ENCODE measurements at places on chromosomes 3 and 15. TPM values are rescaled to one million over a fixed set of nuclear protein-coding genes. Genes with fewer than 3 reads are reported as not detected.

TNNC1 gene
- polyA plus RNA-seq, result 23.6 TPM

UBA7 gene
- 15.6 TPM for polyA plus RNA-seq

GRCh38 chr3:196969660-196970546, 1.3 kb upstream of the PIGZ start:
- no peaks in the 10 kb centered on the region for H3K27me3 ChIP-seq
- H3K27ac ChIP-seq, result peak overlapping the region; percentile 83
- H3K4me3 ChIP-seq, result peak overlapping the region; percentile 77

DNA sequence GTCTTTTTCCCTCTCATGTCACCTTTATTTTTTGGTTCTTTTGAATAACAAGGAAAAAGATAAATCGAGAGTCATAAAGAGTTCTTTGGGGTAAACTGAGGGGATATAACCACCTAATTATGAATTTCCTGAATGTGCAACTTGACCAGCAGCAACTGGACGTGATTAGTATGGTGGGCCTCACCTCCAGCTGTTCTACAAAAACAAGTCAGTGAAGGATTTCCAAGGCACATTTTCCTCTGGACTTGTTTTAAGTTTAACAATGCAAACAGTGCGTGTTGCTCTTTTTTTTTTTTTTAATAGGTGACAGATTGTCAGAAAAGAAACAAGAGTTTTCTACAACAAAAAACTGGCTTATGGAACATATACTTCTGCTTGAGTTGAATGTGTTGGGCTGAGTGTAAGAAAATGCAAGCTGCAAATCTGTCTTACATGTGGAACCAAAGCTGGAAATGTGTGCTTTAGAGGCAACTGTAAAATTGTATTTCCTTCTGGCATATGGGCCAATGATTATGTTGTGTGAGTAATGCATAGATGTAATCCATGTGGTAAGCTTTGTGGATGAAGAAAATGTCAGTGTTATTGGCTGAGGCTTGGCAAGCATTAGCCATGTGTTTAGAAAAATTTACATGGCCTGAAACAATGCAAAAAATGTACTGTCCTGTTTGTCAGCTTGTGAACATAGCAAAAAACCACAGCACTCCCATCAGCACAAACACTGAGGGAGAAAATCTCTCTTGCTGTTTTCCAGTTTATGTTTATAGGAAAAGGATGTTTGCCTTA, 44.5 kb upstream of the FNDC3B start:
- no peak overlapping the region for H3K4me3 ChIP-seq
- no peak overlapping the region for H3K27ac ChIP-seq
- H3K4me1 ChIP-seq, result no peaks in the 10 kb centered on the region
- H3K36me3 ChIP-seq, result no peaks in the 10 kb centered on the region
- no peaks in the 10 kb centered on the region for H3K27me3 ChIP-seq

MYO5C gene
- polyA plus RNA-seq, result 16.5 TPM

GRCh38 chr15:89912674-89913396, at the start of gene ARPIN:
Gene ARPIN (minus strand): TSS chr15:89912952. CDS start chr15:89912835, 117 bp downstream.
- peak; percentile 82 for DNase-seq
- peaks cover 22% of the 10 kb centered on the region for H3K36me3 ChIP-seq
- H3K27ac ChIP-seq, result peak within 1 kb of the TSS; percentile 89
- H3K27me3 ChIP-seq, result no peaks in the 10 kb centered on the region
- peaks cover 26% of the 10 kb centered on the region for H3K4me1 ChIP-seq

GRCh38 chr3:160981217-160981938, 123.8 kb downstream of the B3GALNT1 start:
- no peak for DNase-seq
- H3K27ac ChIP-seq, result peak overlapping the region; percentile 13
- H3K36me3 ChIP-seq, result no peaks in the 10 kb centered on the region
- no peak overlapping the region for H3K4me3 ChIP-seq

FOXB1 gene
- polyA plus RNA-seq, result 0.09 TPM

- no peak overlapping the region for H3K27ac ChIP-seq
- H3K4me3 ChIP-seq, result no peak overlapping the region
- no peaks in the 10 kb centered on the region for H3K36me3 ChIP-seq
Observed at GRCh38 chr3:14614862-14615261, 36.7 kb upstream of the CCDC174 start.

DNA sequence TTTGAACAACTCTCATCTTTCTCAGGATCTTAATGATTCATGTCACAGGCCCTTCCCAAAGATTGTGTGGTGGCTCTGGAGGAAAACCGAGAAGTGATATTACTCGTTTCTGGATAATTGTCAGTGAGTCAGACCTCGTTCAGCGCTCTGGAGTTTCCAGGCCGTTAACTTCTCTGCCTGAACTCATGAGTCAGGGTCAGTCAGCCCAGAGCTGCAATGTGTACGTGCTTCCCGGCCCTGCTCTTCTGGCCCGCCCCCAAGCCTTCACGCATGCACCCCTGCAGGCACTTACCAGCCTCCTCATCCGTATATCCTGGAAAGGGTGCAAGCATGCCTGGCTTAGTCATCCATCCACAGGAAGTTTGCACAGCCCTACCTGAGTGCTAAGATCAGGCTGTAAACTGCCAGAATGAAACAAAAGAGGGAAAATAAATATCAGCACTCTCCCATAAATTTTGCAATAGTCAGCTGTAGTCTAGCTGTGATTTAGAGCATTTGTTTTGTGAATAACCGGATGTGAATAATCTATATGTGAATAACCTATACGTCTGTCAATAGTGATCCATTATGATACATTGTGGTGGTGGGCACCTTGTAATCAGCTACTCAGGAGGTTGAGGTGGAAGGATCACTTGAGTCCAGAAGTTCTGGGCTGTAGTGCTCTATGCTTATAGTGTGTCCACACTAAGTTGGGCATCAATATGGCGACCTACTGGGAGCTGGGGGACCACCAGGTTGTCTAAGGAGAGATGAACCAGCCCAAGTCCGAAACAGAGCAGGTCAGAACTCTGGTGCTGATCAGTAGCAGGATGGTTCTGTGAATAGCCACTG, 35.3 kb upstream of the SEMA4B start:
- no peaks in the 10 kb centered on the region for H3K27me3 ChIP-seq
- no peaks in the 10 kb centered on the region for H3K36me3 ChIP-seq
- peak; percentile 82 for DNase-seq
- H3K4me3 ChIP-seq, result no peak overlapping the region
- peaks cover 15% of the 10 kb centered on the region for H3K4me1 ChIP-seq

DNA sequence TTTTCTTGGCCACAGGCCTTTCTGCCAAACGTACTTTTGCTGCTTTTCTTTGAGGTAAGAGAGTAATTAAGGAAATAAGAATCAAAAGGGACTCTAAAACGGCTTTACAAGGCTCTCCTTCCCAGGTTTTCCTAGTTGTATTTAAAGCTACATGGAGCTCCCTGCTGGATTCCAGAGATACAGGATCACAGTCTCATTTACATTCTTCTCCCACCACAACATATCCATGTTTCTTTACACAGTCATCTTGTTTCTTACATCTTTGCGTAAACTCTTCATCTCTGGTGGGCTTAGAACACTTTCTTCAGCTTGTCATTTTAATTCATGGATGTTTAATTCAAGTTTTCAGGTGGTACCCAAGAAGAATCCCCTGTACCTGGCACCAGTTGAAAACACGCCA, 117.6 kb upstream of the BFSP2 start:
- no peak for DNase-seq
- no peaks in the 10 kb centered on the region for H3K36me3 ChIP-seq
- no peaks in the 10 kb centered on the region for H3K27me3 ChIP-seq

DNA sequence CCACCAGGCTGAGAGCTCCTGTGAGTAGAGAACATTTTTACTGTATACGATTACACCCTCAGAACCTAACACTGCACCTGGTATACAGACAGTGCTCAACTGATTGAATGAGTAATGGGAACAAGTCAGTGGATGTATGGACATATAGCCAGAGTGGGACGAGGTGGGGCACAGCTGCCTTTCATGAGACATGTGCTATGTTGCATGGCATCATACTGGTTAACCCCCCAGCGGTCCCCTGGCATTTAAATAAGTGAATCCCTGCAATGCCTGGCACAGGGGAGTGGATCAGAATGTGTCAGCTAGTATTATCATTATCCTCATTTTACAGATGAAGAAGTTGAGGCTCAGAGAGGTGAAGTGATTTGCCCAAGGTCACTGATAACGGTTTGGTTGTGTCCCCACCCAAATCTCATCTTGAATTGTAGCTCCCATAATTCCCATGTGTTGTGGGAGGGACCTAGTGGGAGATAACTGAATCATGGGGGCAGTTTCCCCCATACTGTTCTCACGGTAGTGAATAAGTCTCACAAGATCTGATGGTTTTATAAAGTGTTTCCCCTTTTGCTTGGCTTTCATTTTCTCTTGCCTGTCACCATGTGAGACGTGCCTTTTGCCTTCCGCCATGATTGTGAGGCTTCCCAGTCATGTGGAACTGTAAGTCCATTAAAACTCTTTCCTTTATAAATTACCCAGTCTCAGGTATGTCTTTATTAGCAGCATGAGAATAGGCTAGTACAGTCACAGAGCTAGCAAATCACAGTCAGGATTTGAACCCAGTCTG, 56.0 kb upstream of the ATP2B2 start:
- DNase-seq, result peak; percentile 8
- H3K27ac ChIP-seq, result no peak overlapping the region
- no peaks in the 10 kb centered on the region for H3K4me1 ChIP-seq

PLA2G4F gene
- polyA plus RNA-seq, result 12.9 TPM

NLGN1 gene
- 0.60 TPM for polyA plus RNA-seq

DNA sequence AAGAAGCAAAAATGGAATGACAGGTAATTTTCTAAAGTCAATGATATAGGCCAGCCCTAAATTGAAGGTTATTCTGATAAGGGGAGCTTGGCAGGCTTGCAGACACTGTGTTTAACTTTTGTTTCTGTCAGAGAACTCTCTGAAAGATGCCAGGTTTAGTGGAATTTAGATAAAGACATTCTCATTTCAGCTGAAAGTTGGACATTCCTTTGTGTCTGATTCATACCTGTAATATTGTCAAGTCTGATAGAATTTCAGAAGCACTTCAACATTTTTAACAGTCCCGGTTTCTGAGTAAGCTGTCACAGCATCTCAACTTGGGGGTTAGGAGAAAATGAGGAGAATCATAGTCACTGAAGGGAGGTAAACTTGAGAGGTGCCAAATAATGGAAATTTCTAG, 84.0 kb downstream of the DIPK2A start:
- no peak overlapping the region for H3K4me3 ChIP-seq
- no peaks in the 10 kb centered on the region for H3K4me1 ChIP-seq
- H3K36me3 ChIP-seq, result no peaks in the 10 kb centered on the region
- H3K27me3 ChIP-seq, result no peaks in the 10 kb centered on the region
- no peak for DNase-seq

CPNE4 gene
- polyA plus RNA-seq, result 0.23 TPM

DNA sequence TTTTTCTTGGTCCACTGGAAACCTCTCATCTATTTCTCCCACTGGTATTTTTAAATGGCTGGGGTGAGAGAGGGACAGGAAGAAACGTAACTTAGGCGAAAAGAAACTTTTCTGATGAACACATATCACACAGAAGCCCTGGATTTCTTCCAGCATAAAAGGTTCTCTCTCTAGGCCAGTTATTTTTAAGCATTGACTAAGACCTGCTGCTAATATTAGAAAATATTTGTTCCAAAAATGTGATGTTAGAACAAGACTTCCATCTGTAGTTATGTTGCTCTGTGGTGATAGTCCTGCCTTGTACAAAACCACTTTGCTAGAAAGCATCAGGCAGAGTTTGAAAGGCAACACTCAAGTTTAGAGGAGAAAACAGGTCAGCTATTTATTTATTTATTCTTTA, 537.7 kb downstream of the MCTP2 start:
- H3K4me3 ChIP-seq, result no peak overlapping the region
- no peaks in the 10 kb centered on the region for H3K36me3 ChIP-seq
- no peaks in the 10 kb centered on the region for H3K27me3 ChIP-seq
- DNase-seq, result no peak
- no peak overlapping the region for H3K27ac ChIP-seq

GRCh38 chr3:184290331-184290730, 8.7 kb upstream of the PSMD2 start:
- no peaks in the 10 kb centered on the region for H3K27me3 ChIP-seq
- H3K36me3 ChIP-seq, result no peaks in the 10 kb centered on the region
- H3K27ac ChIP-seq, result no peak overlapping the region

DNA sequence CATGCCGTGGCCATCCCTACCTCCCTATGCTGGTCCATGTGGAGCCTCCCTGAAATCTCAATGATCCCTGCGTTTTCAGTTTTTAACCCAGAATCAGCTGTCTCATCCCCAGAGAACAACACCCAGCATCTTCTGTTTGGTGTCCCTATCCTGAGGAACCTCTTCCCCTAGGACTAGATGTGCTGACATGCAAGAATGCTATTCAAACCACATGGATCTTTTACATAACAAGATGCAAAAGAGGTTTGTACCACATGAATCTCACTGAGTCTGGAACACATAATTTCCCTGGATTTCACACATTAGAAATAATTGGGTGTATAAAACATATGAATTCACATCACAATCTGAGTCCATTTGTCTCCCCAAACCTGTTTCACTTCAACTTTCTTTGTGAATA, 174.6 kb upstream of the NECTIN3 start:
- H3K4me3 ChIP-seq, result no peak overlapping the region
- H3K36me3 ChIP-seq, result no peaks in the 10 kb centered on the region
- H3K4me1 ChIP-seq, result peaks cover 8% of the 10 kb centered on the region
- DNase-seq, result no peak

P3H2 gene
- polyA plus RNA-seq, result 6.0 TPM

DNA sequence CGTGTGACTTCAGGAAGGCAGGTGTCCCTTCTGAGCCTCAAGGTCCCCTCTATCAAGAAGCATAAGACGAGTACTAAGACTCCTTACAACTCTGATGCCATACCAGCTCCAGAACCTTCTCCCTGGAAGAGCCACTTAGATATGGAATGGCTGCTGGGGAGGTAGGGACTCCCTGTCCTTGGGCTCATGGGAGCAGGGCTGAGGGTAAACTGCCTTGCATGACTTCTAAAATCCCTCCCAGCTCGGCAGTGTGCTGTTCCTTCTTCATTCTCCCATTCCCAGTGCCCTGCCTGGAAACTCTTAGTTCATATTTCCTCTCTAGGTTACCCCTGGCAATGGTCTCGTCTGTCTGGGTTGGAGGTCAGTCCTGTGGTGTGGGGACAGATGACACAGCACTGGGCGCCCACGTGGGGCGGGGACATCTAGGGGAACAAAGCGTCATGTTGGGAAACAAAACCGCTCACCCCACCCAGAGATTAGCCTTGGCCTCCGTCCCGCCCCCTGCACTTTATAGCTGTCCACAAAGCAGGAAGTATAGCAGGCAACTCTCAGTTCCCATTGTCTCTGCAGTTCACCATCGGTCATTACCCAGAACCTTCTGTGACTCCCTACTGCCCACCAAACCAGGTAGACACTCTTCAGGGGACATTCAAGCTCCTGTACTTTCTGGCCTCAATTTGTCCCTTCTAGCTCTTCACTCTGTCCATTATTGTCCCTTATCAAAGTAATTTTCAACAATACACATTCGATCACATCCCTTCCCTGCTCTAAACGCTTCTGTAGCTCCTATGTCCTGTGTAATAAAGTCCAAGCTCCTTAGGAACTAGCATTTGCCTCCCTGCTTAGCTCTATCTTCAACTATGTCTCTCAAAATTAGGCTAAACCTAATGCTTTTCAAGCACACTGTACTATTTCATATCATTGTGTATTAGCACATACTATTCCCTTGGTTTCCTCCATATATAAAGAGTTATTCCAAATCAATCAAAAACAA, 73.8 kb downstream of the IQSEC1 start:
- DNase-seq, result peak; percentile 90
- H3K27ac ChIP-seq, result peak overlapping the region; percentile 52

DNA sequence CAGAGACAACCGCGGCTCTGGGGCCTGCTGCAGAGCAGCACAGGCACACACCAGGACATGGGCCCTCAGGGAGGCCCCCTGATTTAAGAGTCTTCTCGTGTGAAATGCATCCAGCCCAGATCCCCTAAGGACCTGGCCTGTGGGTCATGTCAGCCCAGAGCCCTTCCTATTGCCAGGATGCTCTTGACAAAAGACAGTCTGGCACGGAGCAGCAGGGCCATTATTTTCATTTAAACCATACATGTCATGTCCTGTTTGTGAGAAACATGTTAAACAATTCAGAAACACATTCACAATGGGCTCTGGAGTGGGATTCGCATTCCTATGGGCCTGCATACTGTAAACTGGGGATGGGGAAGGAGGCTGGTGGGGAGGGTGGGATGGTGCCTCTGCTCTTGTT, 367.4 kb upstream of the WNT5A start:
- H3K36me3 ChIP-seq, result no peaks in the 10 kb centered on the region
- no peak overlapping the region for H3K27ac ChIP-seq
